ENCODE measurements at places on chromosomes 2 and 18.

DNA sequence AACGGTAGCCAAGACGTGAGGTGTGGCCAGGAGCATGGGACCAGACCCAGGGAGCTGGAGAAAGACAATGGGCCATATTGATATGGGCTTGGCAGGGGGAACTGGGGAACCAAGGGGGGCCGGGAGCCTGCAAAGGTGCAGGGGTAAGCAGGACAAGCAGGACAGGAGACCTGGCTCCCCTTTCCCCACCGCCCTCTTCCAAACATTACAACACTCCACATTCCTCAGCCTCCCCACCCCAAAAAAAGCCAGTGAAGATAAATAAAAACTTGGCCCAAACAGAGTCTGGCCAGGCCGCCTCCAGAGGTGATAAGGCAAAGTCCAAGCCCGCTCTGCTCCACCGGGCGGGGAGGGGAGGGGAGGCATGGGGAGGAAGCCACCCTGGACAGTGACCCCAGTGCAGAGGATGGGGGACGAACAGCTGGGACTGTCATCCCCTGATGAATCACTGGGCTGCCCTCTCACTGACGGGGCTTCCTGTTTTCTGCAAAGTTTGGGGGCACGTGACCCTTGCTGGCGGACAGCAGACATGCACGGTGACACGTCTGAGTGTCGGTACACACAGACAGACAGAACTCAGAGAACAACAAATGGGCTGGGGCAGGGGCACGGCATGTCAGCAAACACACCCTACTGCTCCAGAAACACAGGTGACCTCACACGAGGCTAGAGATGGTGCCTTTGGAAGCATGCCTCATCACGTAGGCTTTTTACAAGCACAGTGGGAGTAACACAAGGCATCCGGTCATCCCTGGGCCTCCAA lies 100.2 kb downstream of the TNS1 start:
- DNase-seq, result peak; percentile 59

DNA sequence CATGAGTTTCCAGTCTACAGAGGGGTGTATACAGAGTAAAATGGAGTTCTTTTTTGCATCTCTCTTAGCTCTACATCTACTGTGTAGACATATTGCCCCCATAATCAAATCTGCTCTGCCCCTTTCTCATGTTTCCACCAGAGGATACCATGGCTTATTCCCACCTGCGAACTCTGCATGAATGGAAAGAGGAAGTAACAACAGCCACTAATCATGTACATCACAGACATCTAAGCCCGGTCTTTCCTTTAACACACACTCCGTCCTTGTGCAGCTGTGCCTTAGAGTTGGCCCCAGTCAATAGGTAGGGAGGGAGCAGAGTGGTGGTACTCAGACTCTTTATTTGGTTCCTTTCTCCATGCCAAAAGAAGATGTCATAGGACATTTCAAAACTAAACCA lies 147.3 kb upstream of the NRP2 start:
- DNase-seq, result no peak

GRCh38 chr2:223052548-223053483 lies 826 bp downstream of the KCNE4 start:
- DNase-seq, result peak; percentile 60

GRCh38 chr2:15711126-15711860 lies 119.6 kb downstream of the DDX1 start:
- no peak for DNase-seq

Measured in right hindlimb (tissue), 1 donor.